ENCODE measurements at places on chromosomes 5 and 9.

DNA sequence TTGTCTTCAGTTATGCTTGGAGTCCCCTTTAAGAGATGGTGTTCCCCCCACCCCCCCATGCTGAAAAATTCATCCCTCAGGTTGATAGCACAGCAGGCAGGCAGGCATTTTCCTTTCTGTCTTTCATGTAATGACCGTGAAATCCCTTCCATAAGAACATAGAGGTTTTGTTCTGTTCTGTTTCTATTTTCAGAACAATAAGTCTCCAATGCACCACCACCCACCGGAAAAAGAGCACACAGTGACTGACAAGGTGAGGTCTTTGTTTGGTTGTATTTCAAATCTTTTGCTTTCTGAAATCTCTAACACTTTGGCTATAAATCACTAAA is 52.4 kb downstream of the DMRT2 start:
- no peak for DNase-seq

GRCh38 chr9:92641092-92641809 is 28.7 kb downstream of the IPPK start:
- DNase-seq = no peak

GRCh38 chr5:150265870-150266383 is 23.6 kb downstream of the CAMK2A start:
- DNase-seq = no peak

- DNase-seq = no peak
Measured at GRCh38 chr5:31613651-31614050, 25.3 kb upstream of the PDZD2 start.

- DNase-seq = no peak
Measured at GRCh38 chr5:149790276-149790675, 60.2 kb downstream of the PPARGC1B start.

DNA sequence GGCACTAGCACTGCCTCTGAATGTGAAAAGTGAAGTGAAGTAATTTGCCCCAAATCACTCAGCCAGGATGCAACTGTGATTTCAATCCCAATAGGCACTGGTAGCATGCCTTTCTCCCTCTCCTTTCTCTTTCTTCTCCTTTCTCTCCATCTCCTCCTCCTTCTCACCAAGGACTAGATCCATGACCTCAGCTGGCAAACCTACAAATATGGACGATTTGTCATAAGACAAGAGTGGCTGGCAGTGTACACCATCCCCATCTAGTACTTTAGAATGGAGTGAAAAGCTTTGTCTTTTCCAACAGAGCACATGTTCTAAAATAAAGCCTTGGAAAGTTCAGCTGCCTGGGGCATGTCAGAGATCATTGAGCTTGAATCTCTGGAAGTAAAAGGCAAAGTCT is 574.7 kb upstream of the CLINT1 start:
- DNase-seq = no peak

GRCh38 chr5:76956033-76956432 is 3.2 kb downstream of the CRHBP start:
- DNase-seq = no peak

DNA sequence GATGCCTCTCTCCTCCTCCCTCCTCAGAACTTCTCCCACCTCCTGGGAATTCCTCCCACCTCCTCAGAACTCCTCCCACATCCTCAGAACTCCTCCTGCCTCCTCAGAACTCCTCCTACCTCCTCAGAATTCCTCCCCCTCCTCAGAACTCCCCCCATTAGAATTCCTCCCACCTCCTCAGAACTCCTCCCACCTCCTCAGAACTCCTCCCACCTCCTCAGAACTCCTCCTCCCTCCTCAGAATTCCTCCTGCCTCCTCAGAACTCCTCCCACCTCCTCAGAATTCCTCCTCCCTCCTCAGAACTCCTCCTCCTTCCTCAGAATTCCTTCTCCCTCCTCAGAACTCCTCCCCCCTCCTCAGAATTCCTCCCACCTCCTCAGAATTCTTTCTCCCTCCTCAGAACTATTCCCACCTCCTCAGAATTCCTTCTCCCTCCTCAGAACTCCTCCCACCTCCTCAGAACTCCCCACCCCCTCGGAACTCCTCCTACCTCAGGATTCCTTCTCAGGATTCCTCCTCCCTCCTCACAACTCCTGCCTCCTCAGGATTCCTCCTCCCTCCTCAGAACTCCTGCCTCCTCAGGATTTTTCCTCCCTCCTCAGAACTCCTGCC is 23.9 kb downstream of the SLC46A2 start:
- no peak for DNase-seq

- no peak for DNase-seq
Measured at GRCh38 chr5:16574789-16575721, 41.7 kb downstream of the RETREG1 start.

GRCh38 chr5:6181147-6181729 is 197.1 kb downstream of the MED10 start:
- DNase-seq = no peak

- DNase-seq = no peak
Measured at GRCh38 chr9:89869793-89870580, 265.2 kb downstream of the GADD45G start.

DNA sequence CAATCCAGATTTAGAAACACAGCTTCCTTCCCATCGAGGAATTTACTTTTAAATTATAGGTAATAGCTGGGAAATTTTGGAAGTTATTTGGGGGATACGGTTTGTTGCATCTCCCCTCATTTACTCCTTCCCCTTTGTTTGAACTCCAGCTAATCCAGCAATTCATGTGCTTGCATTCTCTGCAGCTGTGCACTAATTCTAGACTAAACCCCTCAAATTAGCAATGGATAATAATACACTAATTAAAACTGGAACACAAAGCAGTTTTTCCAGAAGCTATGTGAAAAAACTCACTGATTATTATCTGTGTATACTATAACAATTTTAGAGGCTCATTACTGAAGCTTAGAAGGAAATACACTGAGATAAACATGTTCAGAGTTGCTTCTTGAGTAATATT is 751.2 kb upstream of the ZNF608 start:
- DNase-seq = no peak

DNA sequence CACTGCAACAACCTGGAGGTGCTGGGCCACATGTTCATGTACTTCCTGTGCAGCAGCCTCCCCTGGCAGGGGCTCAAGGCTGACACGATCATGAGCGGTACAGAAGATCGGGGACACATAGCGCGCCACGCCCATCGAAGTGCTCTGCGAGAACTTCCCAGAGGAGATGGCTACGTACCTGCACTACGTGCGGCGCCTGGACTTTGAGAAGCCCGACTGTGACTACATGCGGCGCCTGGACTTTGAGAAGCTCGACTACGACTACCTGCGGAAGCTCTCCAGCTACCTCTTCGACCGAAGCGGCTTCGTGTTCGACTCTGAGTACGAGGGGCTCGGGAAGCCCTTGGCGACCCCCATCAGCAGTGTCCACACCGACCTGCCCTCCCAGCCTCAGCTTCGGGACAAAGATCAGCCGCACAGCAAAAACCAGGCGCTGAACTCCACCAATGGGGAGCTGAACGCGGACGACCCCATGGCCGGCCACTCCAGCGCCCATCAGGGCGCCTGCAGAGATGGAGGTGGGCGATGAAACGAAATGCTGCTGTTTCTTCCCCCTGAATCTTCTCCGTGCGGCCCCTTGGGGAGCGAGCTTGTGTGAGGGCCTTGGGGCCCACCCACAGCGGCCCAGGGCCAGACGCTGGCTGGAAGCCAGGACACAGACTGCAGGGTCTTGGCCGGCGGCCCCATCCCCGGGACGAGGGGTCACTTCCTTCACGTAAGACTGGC is 56.5 kb downstream of the JAK2 start:
- no peak for DNase-seq

DNA sequence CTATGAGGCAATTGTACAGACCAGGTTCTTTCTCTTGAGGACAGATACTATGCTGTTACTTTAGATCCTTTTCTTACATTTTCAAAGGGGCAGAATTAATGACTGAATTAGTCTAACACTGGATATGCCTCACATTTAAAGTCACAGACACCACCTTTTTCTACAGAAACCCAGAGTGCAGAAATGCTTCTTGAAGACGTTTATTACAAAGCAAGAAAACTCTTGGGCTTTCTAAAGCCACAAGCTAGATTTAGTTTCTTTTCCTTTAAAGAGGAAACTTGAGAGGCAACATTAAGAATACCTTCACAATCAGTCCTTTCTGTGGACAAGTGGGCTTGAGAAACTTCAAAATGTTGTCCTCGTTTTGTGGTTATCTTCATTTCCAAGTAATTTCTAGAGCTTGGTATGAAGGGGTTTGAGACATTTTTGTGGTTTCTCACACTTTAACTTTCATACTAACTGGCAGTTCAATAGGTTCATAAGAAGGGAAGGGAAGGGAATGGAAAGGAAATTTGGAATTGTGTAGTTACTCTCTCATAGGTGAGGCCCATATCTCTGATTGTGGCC is 527.4 kb downstream of the RASEF start:
- no peak for DNase-seq

DNA sequence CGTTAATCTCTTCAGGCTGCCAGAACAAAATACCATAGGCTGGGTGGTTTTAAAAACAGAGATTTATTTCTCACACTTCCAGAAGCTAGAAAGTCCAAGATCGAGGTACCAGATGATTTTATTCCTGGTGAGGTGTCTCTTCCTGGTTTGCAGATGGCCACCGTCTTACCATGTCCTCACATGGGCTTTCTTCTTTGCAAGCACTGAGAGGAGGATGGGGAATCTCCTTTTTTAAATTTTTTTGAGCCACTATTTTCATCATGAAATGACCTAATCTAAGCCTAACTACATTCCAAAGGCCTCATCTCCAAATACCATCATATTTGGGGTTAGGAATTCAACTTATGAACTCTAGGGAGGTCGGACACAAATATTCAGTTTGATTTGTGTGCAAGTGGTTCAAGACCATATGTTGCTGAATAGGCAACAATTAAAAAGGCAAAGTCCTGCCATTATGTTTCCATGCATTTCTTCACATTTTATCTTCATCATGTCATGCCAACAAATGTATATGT is 371.2 kb downstream of the CDH18 start:
- no peak for DNase-seq

DNA sequence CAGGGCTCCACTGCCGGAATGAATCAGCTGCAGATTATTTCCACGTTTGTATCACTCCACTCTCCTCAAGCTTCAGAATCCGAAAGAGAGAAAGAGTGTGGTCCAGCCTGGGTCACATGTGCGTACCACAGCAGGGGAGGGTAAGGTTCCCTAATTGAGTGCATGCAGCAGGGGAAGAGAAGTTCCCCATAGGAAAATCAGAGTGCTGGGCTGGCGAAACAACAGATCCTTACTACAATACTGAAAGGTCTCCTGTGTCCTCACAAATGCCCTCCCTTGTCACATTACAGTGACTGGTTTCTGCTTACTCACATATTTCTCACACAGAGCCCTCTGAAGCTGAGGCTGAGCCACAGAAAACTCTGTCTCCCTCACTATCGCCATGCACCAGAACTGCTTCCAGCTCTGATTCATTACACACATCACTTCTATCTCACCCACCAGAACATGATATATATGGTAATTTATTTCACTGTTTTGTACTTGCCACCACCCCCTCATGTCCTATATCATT is 532.2 kb upstream of the TUSC1 start:
- no peak for DNase-seq

GRCh38 chr5:75185763-75186162 is 50.9 kb downstream of the ANKRD31 start:
- no peak for DNase-seq

DNA sequence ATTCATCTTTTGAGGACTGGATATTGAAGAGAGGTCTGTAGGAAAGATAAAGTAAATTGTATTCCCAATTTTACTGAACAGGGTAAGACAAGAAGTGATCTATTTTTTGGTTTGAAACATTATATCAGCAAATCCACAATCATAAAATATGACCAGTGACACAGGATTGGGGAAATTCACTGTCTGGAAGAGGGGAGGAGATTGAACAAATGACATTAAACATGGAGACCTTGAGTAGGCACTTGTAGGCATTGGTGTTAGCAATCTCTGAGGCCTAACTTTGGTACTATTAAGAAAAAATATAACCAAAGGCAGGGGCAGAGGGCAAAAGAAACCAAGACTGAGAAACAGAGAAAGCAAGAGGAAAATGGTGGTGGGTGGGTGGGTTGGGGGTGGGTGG is 132.6 kb upstream of the TMEM161B start:
- no peak for DNase-seq

GRCh38 chr5:126445502-126446174 is 22.4 kb downstream of the GRAMD2B start:
- no peak for DNase-seq

GRCh38 chr5:68459093-68459809 is 243.7 kb downstream of the PIK3R1 start:
- no peak for DNase-seq

DNA sequence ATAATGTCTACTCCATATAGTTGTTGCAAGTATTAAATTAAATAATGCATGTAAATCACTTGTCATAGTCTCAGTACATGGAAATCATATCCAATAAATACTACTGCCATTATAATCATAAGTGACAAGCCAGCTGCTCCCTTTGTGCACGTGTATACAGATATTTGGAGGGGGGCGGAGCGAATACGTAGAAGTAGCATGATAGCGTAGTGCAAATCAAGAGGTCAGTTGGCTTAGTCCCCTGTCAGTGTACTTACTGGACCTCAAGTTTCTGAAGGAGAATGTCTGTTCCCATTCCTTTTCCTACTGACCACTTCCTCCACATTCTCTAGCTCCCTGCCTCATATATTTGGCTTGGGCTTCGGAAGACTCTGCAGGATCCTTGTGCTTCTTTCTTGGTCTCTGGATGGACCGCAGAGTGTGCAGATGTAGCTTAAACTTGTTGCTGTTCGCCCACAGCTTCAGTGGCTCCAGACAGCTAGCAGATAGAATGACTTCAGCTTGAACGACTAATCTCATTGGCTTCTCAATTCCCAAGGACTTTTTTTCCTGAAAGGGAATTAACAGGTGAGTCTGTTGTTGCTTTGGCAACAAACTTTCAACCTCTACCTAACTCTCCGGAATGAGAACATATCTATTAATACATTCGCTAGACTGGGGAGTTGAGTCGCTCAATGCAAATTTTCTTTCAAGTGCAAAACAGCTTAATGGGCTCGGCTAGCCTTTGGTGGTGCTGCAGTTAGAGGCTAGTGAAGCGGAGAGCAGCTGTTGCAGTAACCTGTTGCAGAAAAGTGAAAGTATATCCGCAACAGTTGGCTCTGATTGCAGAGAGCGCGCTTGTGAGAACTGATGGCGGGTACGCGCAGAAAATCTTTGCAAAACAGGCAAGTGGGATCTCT is at the start of gene PCDHB1:
Gene PCDHB1 (plus strand): TSS at position 753 of the 899 bp plus-strand sequence. CDS start 97 bp downstream, at position 850.
- peak; percentile 40 for DNase-seq

GRCh38 chr5:10577371-10578292 is 13.8 kb downstream of the ANKRD33B start:
- no peak for DNase-seq

DNA sequence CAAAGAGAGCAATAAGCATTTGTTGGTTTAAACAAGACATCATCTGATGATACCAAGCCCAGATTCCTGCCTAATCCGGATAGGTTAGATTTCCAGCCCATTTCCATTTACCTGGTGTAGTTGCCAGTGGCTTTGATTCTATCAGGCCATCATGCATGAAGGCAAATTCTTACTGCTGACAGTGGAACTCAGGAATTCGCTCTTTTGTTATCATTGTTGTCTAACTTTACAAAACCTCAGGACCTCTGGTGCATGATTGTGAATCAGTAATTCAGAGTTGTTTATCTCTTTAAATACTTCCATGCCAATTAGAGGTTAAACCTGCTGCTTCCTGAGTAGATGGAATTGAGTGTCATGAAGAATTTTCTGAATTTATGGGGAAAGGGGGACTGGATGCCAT is 76.5 kb downstream of the C9orf152 start:
- no peak for DNase-seq
